ENCODE measurements at places on chromosomes 2 and 18.

DNA sequence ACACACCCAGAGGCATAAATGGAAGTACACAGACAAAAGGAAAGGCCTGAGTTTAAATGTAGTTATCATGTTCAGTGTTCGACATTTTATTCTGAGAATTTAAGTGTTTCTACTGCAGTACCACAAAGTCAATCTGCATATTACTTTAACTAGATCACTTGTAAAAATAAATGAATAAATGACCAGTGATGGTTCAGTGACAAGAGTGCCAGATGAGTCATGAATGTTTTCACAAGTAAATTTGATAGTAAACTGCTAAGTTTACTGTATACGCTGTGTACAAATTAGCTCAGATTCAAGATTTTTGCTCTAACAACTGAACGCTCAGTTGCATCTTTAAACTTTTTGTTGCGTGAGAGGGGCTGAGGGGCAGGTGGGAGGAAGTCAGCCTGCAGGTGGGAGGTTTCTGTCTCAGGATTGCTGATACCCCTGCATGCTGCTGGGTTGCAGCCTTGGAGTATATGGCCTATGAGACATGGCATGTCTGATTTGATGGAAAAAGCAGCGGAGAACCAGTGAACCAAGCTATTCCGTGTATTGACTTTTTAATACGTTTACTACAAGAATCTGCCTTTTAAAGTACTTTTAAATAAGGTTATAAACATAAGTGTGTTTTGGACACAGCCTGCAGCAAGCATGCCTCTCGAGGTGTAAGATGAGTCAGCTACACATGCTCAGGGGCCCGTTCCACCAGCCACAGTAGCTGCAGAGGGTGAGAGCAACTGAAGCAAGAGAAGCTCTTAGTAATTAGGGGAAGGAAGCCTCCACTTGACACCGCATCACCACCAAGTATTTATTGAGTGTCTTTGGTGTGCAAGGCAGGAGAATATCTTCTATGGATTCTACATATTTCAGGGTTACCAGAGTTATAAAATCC is 245.1 kb downstream of the NEDD4L start:
- no peak for DNase-seq

DNA sequence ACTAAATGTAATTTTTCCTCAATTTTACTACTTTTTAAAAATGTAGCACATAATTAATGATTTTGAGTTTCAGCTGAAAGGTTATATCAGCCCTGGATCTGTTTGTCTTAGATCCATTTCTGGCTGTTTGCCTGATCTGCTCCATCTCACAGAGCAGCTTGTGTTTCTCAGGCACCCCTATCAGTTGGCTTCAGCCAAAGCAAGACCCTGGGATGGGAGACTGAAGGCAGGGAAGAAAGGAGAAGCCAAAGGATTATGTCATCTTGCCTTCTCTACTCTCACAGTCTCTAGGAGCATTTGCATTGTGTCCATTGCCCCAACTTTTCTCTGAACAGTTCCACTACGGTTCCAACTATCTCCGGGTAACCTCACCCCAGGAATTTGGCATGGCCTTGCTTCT is 110.5 kb downstream of the CCDC148 start:
- no peak for DNase-seq

DNA sequence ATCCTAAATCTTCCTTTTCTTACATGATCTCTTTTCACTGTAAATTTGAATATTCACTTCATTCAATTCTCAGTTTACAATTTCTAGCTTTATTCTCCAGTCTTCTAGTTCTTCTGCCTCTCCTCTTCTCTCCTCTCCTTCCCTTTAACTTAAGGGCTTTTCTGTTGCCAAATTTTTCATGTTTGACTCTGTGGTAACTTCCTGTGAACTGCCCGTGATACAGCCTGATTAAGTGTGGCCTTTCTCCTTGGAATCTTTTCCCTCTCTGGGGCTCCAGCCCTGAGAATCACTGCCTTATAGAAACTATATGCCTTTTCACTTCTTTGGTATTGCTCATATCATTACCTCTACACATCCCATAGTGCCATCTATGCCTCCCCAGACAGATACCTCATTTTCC is 1923.8 kb upstream of the CELF4 start:
- no peak for DNase-seq

DNA sequence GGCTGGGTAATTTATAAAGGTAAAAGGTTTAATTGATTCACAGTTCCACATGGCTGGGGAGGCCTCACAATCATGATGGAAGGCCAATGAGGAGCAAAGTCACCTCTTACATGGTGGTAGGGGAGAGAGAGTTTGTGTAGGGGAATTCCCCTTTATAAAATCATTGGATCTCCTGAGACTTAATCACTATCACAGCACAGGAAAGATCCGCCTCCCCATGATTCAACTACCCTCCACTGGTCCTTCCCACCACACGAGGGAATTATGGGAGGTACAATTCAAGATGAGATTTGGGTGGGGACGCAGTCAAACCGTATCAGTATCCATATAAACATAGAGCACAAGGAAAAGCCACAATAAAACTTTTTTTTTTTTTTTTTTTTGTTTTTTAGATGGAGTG is 172.6 kb upstream of the PIEZO2 start:
- DNase-seq = no peak

- DNase-seq = no peak
Measured at GRCh38 chr2:65112633-65113032, 17.3 kb downstream of the RAB1A start.

DNA sequence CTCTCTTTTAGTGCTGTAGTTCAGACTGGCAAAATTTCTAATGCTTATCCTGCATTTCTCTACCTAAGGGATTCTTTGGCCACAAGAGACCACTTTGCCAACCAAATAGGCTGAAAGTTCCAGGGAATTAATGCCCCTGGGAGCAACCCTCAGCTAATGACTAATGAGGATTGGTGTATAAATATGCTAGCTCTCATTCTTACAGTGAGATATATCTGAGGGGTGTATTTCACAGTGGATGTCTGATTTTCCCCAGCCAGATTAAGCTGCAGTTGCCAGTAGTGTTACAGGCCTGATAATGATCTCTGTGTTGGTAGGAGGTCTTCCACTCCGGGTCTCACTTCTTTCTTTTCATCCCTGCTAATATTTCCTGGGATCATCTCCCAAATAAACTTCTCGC is 90.4 kb downstream of the GULP1 start:
- DNase-seq = no peak

DNA sequence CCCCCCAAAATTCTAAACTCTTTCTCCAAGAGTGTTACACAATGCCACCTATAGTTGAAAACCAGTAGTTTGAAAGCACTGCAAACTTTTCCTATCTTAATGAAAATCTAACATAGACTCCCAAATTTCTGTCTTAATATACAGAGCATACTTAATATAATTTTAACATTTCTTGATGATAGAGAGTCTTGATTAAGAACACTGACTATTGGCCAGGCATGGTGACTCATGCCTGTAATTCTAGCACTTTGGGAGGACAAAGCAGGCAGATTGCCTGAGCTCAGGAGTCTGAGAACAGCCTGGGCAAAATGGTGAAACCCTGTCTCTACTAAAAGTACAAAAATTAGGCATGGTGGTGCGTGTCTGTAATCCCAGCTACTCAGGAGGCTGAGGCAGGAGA is 34.2 kb downstream of the ASXL2 start:
- DNase-seq = no peak

DNA sequence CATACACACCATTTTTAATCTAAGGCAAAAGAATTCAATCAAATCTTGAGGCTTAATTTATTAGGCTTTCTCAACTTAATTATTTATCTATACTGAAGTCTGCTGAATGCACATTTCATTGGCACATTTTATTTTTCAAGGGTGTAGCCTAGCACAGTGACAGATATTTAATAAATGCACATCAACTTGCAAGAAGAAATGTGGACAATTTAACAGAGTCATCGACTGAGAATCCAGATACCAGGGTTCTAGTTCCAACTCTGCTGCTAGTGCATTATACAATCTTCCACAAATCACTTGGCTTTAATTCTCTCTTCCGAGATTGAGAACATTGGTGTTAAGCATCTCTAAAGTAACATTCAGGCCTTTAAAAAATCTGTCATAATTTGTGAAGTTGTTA is 88.5 kb upstream of the RBBP8 start:
- no peak for DNase-seq

Data from hypothalamus (tissue), 51 donors.